H4 (cell line): ENCODE measurements at places on chromosomes 16 and 17. TPM values are rescaled to one million over a fixed set of nuclear protein-coding genes. Genes with fewer than 3 reads are reported as not detected.

DNA sequence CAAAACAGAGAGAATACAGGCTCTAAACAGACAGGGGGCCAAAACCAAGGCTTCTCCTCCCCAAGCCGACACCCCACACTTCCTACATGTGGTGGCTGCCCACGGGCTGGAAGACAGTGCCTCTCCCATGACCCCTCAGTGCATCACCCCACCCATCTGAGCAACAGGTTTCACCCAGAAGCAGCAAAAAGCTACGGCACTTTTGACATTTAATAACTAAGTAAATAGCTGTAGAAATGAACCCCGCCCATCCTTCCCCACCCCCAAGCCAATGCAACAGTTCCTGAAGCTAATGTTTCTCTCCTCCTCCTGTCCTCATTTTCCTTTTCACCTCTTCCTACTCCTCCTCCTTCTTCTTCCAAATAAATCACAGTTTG, 9.9 kb upstream of the SOX9 start:
- DNase-seq, result no peak

- DNase-seq, result no peak
These were observed 16.0 kb downstream of the HOXB4 start for GRCh38 chr17:48561884-48562810.

DNA sequence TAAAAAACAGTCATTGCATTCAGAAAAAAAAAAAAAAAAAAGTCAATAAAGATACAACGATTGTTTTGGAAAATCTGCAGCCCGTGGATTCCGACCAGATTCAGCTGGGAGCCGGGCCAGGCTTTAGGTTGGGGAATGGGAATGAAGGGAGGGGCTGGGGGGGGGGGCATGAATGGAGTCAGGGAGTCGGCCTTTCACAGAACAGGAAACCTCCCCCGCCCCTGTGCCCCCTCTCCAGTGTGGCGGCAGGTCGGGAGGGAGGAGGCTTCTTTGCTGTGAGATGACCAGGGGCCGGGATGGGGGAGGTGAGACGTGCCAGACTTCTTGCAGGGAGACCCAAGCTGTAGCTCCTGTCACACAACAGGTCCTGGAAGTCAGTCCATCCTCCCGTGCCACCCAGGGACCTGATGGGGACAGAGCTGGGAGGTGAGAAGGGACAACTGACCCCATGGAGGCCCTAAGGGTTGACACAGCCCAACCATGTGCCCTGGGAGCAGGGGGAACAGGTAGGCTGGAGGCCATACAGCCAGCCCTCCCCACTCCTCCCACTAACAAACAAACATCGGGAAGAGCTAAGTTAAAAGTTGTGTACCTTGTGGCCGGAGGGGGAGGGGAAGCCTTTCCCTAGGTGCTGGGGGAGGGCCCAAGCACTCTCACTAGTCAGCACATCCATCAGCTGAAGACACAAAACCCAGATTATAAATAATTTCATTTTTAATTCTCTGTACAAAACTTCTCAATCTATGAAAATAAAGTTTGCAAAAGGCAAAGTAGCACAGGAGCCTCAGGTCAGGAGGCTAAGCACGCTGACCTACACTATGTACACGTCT, 25.2 kb downstream of the SREBF1 start:
- DNase-seq, result no peak

GRCh38 chr17:74126959-74127358, 76.5 kb upstream of the RPL38 start:
- DNase-seq, result no peak

DNA sequence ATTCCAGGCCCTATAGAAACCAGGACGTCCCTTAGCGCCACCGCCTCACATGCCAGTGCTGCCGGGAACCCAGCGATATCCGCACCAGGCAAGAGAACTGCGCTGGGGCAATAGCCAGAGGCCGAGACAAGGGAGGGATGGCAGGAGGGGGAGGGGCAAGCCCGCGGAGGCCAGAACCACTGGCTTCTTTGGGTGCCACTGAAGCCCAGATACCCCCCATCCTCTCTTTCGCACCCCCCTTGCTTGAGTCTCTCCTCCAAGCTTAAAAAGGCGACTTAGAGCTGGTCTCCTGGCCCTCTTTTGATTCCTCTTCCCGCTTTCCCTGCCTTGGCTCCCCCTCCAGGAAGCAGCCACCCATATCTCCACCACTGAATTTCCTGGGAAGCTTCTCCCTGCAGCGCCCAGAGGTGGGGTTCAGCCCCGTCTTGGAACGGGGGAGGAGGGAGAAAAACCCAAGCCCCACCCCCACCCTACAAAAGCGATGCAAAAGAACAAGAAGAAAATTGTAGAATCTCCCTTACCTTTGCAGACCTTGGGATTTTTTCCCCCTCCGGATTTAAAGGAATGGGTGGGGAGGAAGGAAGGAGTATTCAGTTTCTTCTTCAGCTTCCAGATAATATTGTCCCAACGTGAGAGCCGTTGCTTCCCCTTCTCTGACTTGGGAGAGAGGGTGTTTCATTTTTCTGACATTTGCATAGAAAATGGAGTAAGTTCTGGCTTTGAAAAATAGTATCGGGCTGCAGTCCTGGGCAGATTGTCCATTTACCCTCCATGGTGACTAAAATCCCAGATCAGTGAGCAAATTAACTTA, 622 bp downstream of the HOXB6 start:
- DNase-seq, result peak; percentile 82

RNU2-1 gene
- not detected in 2 replicates for total RNA-seq

PRR29 gene
- total RNA-seq, result 0.27 and 2.3 TPM in 2 replicates

FOXL1 gene
- total RNA-seq, result 0.75 and 0.86 TPM in 2 replicates
